Stimulated activated CD4-positive, alpha-beta T cell treated with anti-CD3 and anti-CD28 coated beads, Interleukin-15, amount 100 ng/mL, for 48 hours (primary cell): ENCODE measurements at places on chromosomes 2 and 18.
A peak's percentile ranks its signal among the peaks of the same experiment; 100 is the strongest.

DNA sequence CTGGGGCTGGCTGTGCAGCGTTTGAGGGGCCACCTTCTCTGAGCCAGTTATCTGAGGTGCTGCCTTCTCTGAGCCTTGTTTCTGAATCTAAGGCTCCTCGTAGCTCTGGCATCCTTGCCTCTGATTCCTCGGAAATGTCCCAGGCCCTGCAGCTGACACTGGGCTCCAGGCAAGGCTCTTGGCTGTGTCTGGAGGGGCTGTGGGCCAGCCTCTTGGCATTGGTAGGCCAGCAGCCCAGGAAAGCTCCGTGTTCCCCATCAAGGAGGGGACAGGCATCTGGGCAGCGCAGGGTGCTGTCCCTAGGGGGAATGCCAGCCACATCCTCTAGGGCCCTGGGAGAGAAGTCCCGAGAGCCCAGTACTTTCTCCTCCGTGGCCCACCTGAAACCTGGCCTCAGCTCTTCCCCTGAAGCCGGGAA, 40.7 kb upstream of the TAF1B start:
- DNase-seq, result no peak

DNA sequence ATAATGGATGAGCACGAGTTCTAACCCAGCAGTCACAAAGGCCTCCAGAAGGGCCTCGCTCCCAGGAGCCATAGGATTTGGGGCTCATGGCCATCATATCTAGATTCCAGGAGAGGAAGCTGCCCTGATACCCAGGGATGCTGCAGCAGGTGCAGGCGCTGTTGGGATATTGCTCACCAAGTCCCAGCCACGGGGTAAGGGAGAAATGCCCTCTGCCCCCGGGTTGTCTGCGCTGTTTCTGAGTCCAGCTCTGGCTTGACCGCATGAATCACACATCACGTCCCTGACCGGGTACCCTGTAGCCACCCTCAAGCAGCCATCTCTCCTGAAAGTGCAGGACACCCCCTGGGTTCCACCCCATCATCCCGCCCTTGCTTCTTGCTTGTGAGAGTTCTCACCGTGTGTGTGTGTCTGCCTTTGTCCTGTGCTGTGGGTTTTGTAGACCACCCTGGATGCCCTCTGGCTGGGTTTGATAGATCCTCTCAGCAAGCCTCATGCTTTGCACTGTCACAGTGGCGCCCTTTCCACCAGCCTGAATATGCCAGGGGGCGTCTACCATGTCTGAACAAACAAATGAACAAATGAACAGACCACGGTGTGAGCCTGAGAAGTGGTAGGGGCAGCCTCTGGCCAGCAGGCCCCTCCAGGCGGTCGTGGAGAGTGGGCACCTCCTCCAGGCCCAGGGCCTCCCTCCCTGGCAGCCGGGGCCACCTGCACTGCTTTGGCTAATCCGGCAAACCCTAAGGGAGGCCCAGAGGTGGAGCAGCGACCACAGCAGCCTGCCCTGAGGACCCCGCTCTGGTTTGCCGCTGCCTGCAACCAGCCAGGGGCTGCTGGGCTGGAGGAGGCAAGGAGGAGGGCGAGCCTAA, 32.1 kb downstream of the ADRA2B start:
- DNase-seq, result no peak

- no peak for DNase-seq
Observed at GRCh38 chr2:99645960-99646359, 156.1 kb upstream of the REV1 start.

DNA sequence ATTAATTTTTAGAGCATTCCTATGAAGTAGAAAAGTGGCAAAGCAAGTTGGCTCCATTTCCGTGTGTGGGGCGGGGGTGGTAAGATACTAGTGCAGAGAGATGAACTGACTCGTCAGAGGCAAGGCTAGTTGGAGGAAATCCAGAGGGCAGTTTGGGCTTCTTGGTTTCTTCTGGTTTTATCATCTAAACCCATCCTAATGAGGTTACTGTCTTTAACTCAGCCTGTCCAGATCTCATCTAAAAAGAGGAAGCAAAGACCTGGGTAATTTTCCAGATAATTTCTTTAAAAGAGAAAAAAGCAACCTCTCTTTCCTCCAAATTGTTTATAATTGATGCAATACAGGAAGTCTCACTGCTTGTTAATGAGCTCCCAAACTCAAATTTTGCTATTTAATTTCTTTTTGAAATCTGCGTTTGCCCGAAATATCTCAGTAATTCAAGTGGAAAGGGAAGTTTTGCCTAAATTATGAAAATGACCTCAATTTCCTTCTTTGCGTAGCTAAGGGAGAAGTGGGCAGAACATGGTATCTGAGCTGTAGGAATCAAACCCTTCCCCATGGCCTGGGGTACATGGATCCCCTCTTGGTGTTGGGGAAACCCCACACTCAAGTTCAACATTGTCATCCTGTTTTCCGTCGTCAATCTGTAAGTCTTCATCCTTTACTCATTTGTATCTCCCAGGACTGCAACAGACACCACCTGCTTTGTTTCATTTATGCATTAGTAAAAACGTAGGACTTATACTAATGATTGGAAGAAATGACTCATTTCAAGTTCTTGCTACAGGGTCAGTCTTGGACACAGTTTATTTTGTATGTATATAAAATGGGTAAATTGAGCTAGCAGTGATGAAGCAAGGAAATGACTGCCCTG, 89.1 kb upstream of the KLF7 start:
- DNase-seq, result no peak

DNA sequence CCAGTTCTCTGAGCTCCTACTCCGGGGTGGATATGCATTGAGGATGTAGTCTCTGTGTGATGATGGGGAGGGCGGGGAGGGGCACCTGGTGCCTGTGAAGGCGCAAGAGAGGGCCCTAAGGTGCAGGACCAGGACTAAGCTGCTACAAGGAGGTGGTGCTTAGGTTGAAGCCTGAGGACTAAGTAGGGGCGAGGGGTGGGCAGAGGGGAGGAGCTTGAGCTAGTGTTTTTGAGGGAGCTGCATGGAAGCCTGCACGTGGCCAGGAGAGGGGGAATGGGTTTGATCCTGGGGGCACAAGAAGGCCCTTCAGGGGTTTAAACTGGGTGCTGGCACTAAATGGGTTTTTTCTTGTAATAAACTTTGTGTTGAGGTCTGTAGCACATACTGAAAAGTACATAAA, 105.0 kb downstream of the UGGT1 start:
- no peak for DNase-seq

GRCh38 chr2:37468170-37468569, 123.7 kb downstream of the QPCT start:
- no peak for DNase-seq

DNA sequence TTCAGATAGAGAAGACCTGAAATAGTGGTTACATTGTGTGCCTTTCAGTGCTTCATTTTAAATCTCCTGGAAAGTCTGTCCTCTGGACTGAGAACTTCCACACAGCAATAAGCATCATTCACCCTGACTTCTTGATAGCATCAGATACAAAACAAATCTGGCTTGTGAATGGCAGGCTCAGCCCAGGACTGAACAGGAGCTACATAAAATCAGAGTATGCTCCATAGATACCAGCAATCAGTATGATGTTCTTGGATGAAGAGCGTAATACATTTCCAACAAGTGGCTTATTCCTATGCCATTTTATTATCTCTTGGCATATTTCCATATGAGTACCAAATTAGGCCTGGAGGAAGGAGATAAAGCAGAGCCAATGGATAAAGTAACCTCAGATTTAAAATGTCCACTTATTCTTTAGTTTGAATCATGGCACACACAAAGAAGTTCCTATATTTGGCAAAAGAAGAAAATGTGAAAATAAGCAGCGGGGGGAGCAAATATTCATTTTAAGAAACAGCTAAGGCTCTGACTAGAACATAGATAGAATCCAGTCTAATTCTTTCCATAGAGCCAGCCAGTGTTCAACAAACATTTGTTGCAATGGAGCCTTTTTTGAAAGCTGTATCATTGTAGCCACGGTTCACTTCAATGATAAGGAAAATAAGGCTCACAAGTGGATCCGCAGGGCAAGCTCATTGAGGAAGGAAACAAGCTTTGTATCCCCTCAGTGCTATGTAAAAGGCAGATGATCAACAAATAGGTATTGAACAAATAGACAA, 230.8 kb upstream of the CHAC2 start:
- DNase-seq, result no peak

GRCh38 chr2:206700156-206700555, 18.0 kb downstream of the DYTN start:
- no peak for DNase-seq

DNA sequence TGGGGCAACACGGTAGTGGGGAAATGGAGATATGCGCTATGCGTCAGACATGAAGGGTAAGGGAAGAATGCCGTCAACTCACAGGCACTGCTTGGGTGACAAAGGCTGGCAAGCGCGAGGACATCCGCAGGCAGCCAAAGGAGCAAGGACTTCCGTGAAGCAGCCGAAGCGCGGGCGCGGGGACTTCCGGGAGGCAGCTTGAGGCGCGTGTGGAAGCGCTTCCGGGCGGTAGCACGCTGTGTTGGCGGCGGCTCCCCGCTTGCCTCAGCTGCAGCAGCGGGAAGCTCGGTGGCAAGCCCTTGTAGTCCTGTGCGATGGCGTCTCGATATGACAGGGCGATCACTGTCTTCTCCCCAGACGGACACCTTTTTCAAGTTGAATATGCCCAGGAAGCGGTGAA, at the start of gene PSMA8:
Gene PSMA8 (plus strand): TSS at position 218 of the 400 bp plus-strand sequence. CDS start 97 bp downstream, at position 315.
- peak; percentile 33 for DNase-seq

DNA sequence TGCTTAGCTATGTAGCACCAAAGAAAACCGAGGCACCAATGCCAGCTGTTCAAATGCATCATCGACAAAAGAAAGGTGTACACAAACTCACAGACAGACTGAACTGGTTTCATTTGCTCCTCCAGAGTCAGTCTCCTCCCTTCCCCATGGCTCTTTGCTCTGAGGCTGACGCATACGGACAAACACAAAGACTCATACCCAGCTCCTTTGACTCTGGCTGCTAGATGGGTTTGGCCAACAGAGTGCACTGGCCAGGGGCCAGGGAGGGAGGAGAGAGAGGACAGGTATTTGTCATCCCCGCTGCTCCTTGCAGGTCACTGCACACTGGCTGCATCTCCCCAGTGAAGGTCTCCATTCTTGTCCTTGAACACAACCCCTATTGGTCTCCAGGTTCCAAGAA, 40.7 kb downstream of the DNER start:
- DNase-seq, result no peak

- DNase-seq, result peak; percentile 29
Observed at GRCh38 chr2:216057688-216058193, 23.9 kb downstream of the PECR start.

- DNase-seq, result no peak
Observed at GRCh38 chr2:105766300-105766866, 21.7 kb downstream of the NCK2 start.

DNA sequence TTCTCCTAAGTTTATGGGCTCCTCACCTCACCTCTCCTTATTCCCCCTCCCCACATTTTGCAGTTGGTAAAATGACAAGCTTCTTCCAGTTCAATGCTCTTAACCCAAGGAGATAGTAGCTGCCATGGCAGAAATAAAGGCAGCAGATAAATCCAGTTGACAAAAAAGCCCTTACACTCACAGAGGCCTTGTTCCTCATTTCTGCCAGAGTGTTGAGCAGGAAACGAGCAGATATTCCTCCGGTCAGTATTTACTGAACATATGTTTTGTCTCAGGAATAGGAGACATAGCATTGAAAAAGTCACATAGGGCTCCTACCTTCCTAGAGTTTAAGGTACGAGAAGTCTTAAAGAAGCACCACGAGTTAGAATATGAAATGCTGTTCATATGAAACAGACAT, 493.7 kb upstream of the TNP1 start:
- DNase-seq, result no peak

DNA sequence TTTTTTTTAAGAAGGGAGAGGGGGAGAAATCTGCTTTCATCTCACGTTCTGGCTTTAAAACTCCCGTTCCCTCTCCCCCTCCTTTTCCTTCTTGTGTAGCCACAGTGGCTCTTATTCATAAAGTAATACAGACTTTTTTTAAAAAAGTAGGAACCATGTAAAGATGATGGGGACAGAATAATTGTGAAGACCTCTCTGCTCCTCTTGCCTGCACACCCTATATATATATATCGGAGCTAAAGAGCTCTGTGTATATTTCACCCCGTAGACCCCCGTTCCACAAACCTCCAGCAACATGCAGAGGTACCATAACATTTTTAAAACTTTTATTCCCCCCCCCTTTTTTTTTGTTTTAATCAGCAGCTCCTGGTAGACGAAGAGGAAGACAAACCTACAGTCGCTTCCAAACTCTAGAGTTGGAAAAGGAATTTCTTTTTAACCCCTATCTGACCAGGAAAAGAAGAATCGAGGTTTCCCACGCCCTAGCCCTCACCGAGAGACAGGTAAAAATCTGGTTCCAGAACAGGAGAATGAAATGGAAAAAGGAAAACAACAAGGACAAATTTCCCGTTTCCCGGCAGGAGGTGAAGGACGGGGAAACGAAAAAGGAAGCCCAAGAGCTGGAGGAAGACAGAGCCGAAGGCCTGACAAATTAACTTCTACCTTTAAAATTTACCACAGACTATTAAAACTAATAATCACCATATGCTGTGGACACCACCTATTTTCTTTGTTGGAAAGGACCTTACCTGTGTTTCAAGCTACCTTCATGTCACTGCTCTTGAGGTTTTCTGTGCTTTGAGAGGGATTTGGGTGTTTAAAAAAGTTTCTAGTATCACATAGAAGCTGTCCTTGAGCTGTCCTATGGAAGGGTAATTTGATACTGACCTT, 1.7 kb downstream of the HOXD8 start:
- no peak for DNase-seq

GRCh38 chr2:117212562-117212961, 601.9 kb upstream of the DDX18 start:
- DNase-seq, result no peak

GRCh38 chr2:109166811-109167210, 37.8 kb downstream of the SH3RF3 start:
- DNase-seq, result no peak

DNA sequence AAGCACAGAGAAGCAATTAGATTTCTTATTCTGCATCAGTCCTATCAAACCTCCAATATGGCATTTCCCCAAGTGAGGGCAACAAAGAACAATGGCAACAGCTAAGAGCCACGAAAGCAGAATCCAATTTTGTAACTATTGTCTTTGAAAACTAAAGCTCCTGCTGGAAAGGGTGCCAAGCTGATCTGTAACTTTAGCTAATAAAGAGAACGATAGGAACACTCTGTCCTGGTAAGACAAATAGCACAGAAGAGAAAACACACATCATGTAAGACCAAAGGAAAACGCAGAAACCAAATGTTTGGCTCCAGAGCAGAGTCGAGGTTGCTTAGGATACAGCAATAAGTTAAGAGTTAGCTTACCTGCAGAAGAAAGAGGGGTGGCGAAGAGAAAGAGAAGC, 160.5 kb downstream of the STK39 start:
- no peak for DNase-seq

- no peak for DNase-seq
Observed at GRCh38 chr18:2027756-2028155, 543.5 kb downstream of the METTL4 start.

GRCh38 chr2:28327581-28327955, 65.1 kb upstream of the FOSL2 start:
- no peak for DNase-seq

DNA sequence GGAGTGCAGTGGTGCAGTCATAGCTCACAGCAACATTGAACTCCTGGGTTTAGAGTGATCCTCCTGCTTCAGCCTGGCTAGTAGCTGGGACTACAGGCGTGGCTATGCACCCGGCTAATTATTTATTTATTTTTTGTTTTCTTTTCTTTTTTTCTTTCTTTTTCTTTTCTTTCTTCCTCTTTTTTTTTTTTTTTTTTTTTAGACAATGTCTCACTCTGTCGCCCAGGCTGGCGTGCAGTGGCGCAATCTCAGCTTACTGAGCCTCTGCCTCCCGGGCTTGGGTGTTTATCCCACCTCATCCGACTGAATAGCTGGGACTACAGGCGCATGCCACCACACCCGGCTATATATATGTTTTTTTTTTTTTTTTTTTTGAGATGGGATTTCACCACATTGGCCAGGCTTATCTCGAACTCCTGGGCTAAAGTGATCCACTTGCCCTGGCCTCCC, 1.4 kb upstream of the ANXA4 start:
- DNase-seq, result no peak
